Lower lobe of right lung (tissue), 2 donors: ENCODE measurements at places on chromosomes 7 and 10. TPM values are rescaled to one million over a fixed set of nuclear protein-coding genes. Genes with fewer than 3 reads are reported as not detected.

DNA sequence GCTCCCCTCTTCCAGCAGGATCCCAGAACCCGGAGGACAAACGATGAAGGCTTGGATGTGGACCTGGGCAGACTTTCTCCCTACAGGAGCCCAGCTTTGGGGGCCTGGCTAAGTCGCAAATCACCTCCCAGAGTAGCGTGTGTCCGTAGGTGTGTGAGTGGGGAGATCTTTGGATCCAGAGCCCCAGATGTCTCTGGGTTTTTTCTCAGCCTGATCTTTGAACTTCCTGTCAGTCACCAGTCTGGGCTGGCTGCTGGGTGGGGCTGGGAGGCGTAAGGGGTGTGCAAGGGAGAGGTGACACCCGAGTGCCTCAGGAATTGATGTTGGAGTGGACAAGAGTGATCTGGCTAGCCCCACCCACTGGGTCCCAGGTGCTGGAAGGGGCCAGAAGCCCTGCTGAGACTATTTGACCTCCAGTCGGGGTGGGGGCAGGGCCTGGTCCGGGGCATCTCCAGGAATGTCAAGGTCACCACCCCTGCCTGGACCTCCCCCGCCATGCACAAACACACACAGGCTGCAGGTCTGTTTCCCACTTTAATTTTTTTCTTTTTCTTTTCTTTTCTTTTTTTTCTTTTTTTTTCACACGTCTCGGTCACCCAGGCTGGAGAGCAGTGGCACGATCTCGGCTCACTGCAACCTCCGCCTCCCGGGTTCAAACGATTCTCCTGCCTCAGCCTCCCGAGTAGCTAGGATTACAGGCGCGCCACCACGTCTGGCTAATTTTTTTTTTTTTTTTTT, at the start of gene MOGAT3:
TSS of gene MOGAT3 (minus strand) at position 175 of the 738 bp plus-strand sequence. CDS start 182 bp downstream, outside the sequence.
- no peak for DNase-seq
- peaks cover 2% of the 10 kb centered on the region for H3K36me3 ChIP-seq
- peaks cover 10% of the 10 kb centered on the region for H3K4me1 ChIP-seq
- peak within 1 kb of the TSS; percentile 0 for H3K4me3 ChIP-seq
- peaks cover 66% of the 10 kb centered on the region for H3K27me3 ChIP-seq

- DNase-seq = no peak
- H3K4me1 ChIP-seq = no peaks in the 10 kb centered on the region
- H3K27me3 ChIP-seq = no peaks in the 10 kb centered on the region
- H3K27ac ChIP-seq = no peak overlapping the region
- H3K36me3 ChIP-seq = no peaks in the 10 kb centered on the region
- no peak overlapping the region for H3K4me3 ChIP-seq
Observed at GRCh38 chr10:83076443-83076842, 1062.9 kb upstream of the GHITM start.

The ATE1 gene
- total RNA-seq = 26.0 TPM

The ITIH5 gene
- 14.8 TPM for total RNA-seq

- no peaks in the 10 kb centered on the region for H3K36me3 ChIP-seq
- no peak overlapping the region for H3K4me3 ChIP-seq
- no peaks in the 10 kb centered on the region for H3K4me1 ChIP-seq
- no peaks in the 10 kb centered on the region for H3K27me3 ChIP-seq
- H3K27ac ChIP-seq = no peak overlapping the region
- no peak for DNase-seq
Observed at GRCh38 chr10:122007415-122007814, 18.5 kb downstream of the TACC2 start.

GRCh38 chr10:106863549-106863948, 301.0 kb downstream of the SORCS1 start:
- no peak overlapping the region for H3K27ac ChIP-seq
- H3K27me3 ChIP-seq = no peaks in the 10 kb centered on the region
- H3K4me1 ChIP-seq = no peaks in the 10 kb centered on the region
- no peak for DNase-seq
- no peak overlapping the region for H3K4me3 ChIP-seq

DNA sequence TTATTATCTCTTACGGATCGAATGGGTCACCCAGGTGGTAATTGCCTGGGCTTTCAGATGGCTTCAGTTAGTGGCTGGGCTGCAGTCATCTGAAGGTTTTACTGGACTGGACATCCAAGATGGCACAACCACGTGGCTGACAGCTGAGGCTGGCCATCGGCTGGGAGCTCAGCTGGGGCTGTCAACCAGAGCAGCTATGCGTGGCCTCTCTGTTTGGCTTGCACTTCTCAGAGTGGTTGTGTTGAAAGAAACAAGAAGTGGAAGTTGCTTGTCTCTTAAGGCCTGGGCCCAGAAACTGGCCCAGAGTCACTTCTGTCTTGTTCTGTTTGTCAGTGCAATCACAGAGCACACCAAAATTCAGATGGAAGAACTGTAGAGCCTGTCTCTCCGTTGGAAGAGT, 5.7 kb upstream of the GDI2 start:
- no peaks in the 10 kb centered on the region for H3K36me3 ChIP-seq
- H3K4me1 ChIP-seq = peaks cover 11% of the 10 kb centered on the region
- H3K27me3 ChIP-seq = no peaks in the 10 kb centered on the region
- no peak overlapping the region for H3K27ac ChIP-seq

The CTAGE6 gene
- 0.44 TPM for total RNA-seq

GRCh38 chr10:76899490-76899889, 738.1 kb downstream of the KCNMA1 start:
- no peaks in the 10 kb centered on the region for H3K27me3 ChIP-seq
- no peak overlapping the region for H3K4me3 ChIP-seq
- no peaks in the 10 kb centered on the region for H3K4me1 ChIP-seq
- no peak for DNase-seq
- no peaks in the 10 kb centered on the region for H3K36me3 ChIP-seq

The DYNC1I1 gene
- 1.3 TPM for total RNA-seq

GRCh38 chr7:113299748-113300147, 181.4 kb upstream of the SMIM30 start:
- H3K36me3 ChIP-seq = no peaks in the 10 kb centered on the region
- H3K4me3 ChIP-seq = no peak overlapping the region
- no peak overlapping the region for H3K27ac ChIP-seq
- no peaks in the 10 kb centered on the region for H3K27me3 ChIP-seq
- DNase-seq = no peak
- no peaks in the 10 kb centered on the region for H3K4me1 ChIP-seq

- peaks cover 22% of the 10 kb centered on the region for H3K4me1 ChIP-seq
- no peaks in the 10 kb centered on the region for H3K27me3 ChIP-seq
- no peak overlapping the region for H3K4me3 ChIP-seq
- no peak for DNase-seq
- H3K36me3 ChIP-seq = no peaks in the 10 kb centered on the region
Observed at GRCh38 chr7:16993543-16993942, 111.8 kb upstream of the AGR3 start.

DNA sequence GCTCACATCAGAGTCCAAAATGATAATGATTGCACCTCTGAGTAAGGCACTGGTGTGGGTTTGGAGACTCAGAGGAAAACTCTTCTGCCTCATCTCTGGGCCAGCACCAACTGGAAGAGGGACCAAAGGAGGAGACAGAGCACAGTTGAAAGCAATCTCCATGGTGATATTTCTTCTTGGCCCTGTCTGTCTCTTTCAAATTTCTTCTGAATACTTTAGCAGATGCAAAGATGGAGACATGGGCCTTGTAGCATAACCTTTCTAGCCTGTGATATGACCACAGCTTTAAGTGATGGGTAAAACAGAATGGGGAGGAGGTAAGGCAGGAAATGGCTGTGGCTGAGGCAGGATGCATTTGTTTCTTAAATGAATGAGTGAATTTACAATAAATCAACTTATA, 12.2 kb upstream of the GIMAP7 start:
- no peak overlapping the region for H3K4me3 ChIP-seq
- H3K27me3 ChIP-seq = no peaks in the 10 kb centered on the region
- H3K36me3 ChIP-seq = no peaks in the 10 kb centered on the region
- H3K27ac ChIP-seq = no peak overlapping the region

GRCh38 chr7:77222819-77223218, 23.2 kb upstream of the FGL2 start:
- H3K36me3 ChIP-seq = no peaks in the 10 kb centered on the region
- H3K27me3 ChIP-seq = no peaks in the 10 kb centered on the region

GRCh38 chr10:119543814-119544642, 1.5 kb upstream of the RGS10 start:
- H3K27ac ChIP-seq = no peak overlapping the region
- H3K36me3 ChIP-seq = no peaks in the 10 kb centered on the region
- H3K27me3 ChIP-seq = peaks cover 6% of the 10 kb centered on the region
- peaks cover 18% of the 10 kb centered on the region for H3K4me1 ChIP-seq
- peak overlapping the region; percentile 75 for H3K4me3 ChIP-seq
- DNase-seq = no peak

DNA sequence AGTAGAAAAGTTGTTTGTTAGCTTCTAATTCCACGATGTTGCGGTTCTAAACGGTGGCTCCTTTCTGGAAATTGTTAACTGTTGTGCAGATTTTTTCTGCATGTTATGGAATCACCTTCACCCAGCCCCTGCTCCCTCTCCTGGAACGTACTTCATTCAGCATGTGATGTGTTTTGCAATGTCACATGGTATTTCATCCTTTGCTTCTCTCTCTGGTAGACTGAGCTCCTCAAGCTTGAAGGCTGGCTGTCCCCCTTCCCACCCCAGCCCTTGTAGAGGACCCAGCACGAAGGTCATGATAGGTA, 4.4 kb downstream of the PPP2R2D start:
- no peaks in the 10 kb centered on the region for H3K27me3 ChIP-seq
- peaks cover 61% of the 10 kb centered on the region for H3K4me1 ChIP-seq
- H3K4me3 ChIP-seq = no peak overlapping the region
- H3K36me3 ChIP-seq = peaks cover 38% of the 10 kb centered on the region
- DNase-seq = no peak
- H3K27ac ChIP-seq = no peak overlapping the region

DNA sequence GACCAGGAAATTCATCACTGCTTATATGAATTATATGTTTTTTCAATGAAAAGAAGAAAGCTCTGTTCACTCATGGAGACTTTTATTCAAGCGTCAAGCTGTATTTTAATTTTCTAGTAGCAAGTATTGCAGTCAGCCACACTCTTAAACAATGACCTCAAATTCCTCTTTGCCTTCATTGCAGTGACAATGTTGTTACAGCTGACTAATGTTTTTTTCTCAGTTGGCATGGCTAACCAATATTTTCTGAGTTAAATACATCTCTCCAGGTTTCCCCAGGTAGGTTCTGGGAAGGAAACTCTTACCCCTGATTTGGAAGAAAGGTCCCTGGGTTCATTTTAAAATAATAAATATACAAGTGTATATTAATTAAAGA, 241.5 kb downstream of the WDR11 start:
- no peak overlapping the region for H3K4me3 ChIP-seq
- no peaks in the 10 kb centered on the region for H3K27me3 ChIP-seq
- no peak for DNase-seq

The BRAF gene
- 43.0 TPM for total RNA-seq

- no peaks in the 10 kb centered on the region for H3K27me3 ChIP-seq
- no peak overlapping the region for H3K27ac ChIP-seq
- H3K4me1 ChIP-seq = peaks cover 15% of the 10 kb centered on the region
Observed at GRCh38 chr7:93235541-93235940, 3.4 kb downstream of the VPS50 start.

The NAT16 gene
- total RNA-seq = not detected

The NSUN6 gene
- 13.1 TPM for total RNA-seq

DNA sequence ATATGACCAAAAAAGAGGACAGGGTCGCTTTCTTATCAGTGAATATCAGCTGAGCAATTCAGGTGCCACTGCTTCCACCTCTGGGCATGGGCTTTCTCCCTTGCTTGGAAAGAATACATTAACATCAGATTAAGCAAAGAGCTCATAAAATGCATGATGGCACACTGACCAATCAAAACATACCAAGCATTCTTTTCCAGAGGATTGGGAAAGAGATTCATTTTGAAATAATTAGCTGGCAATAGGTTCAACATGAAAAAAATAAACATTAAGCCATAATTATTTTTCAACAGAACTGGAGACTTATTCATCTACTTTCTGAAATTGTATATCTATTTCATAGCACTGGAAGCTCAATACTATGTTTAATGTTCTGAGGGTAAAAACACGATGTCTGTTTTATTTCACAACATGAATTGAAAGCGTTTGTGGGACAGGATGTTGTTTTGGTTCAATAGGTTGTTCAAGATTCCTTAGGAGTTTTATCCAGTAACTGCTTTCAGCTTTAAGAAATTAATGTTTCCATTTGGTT, 53.2 kb downstream of the TFAM start:
- no peak for DNase-seq
- H3K4me3 ChIP-seq = no peak overlapping the region
- no peaks in the 10 kb centered on the region for H3K36me3 ChIP-seq
- H3K4me1 ChIP-seq = peaks cover 8% of the 10 kb centered on the region

DNA sequence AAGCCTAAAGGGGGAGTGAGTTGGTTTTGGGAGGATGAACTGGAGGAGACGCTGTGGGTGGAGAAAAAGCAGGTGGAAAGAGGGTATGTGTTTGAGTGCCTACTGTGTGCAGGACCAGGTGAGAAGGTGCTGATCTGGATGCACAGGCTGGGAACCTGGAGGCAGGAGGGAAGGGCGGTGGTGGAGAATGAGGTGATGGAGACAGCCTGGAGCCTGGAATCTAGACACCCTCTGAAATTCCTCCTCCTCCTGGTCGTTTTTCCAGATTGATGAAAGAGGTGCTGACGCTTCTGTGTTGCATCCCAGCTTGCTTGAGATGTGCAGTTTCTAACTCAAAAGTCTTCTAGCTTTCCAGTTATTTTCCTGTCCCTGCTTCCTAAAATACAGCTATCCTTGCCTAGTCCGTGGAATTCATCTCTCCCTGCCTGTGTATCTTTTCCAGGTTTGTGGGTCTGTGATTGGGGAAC, 67.5 kb downstream of the LRMDA start:
- no peak for DNase-seq
- peaks cover 11% of the 10 kb centered on the region for H3K4me1 ChIP-seq
- H3K27ac ChIP-seq = no peak overlapping the region
- H3K27me3 ChIP-seq = no peaks in the 10 kb centered on the region
- no peak overlapping the region for H3K4me3 ChIP-seq

DNA sequence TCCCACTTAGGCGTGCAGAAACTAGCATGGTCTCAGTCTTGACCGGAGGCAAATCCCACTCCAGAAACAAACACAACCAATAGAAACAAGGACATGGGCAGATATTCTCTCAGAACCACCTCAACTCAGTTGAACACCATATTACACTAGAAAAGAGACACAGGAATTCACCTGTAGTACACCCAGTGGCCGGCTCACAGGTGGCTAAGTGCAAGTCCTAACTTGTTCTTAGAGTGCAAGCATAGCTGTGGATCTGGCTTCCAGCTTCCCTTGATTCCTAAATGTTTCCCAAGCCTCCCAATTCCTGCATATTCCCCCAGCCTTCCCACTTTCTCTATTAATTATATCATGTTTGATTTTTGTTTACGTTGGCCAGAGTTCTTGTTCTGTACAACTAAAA, 164.4 kb downstream of the TPK1 start:
- H3K27ac ChIP-seq = no peak overlapping the region
- H3K27me3 ChIP-seq = no peaks in the 10 kb centered on the region
- no peaks in the 10 kb centered on the region for H3K4me1 ChIP-seq
- no peak overlapping the region for H3K4me3 ChIP-seq
- no peak for DNase-seq

The SPDYE2B gene
- not detected for total RNA-seq
